Smooth muscle cell of the brain vasculature (primary cell): ENCODE measurements at places on chromosomes 1 and 21.

DNA sequence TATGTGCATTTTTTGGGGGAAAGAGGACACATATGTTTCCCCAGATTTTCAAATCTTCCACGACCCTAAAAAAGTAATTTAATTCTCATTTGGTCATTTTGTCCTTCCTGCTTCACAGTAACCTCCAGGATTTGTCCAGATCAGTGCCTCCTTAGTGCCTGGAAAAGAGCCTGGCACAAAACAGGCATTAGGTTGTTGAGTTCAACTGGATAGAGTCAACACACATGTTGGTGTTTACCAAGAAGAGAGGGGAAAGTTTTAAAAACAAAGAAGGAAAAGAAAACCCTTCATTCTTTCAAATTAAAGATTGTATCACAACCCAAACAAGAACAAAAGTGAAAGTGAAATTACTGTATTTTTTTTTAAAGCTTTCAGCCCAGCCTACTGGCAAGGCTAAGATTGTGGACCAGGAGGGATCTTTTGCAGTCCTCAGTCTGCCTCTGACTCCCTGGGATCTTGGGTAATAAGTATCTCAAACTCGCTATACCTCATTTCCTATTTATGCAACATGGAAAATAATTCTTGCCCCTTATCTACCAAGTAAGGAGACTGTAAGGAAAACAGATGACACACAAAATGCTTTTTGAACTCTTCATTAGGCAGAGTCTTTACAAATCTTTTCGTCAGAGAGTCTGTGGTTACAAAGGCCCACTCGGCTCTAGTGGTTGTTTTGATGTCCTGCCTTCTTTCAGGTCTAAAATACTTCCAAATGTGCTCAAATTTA lies 57.8 kb downstream of the ZNF281 start:
- DNase-seq = no peak

GRCh38 chr21:36700295-36700970 lies 1.5 kb downstream of the SIM2 start:
- no peak for DNase-seq

- DNase-seq = no peak
Observed at GRCh38 chr1:245677461-245678240, 522.9 kb downstream of the KIF26B start.

- no peak for DNase-seq
Observed at GRCh38 chr1:8813016-8813763, 4.2 kb downstream of the RERE start.

GRCh38 chr21:30962013-30962412 lies 76.3 kb downstream of the KRTAP19-8 start:
- DNase-seq = no peak

GRCh38 chr1:101284021-101284420 lies 47.2 kb downstream of the S1PR1 start:
- no peak for DNase-seq

- DNase-seq = no peak
Observed at GRCh38 chr1:62462370-62462769, 25.5 kb downstream of the USP1 start.

DNA sequence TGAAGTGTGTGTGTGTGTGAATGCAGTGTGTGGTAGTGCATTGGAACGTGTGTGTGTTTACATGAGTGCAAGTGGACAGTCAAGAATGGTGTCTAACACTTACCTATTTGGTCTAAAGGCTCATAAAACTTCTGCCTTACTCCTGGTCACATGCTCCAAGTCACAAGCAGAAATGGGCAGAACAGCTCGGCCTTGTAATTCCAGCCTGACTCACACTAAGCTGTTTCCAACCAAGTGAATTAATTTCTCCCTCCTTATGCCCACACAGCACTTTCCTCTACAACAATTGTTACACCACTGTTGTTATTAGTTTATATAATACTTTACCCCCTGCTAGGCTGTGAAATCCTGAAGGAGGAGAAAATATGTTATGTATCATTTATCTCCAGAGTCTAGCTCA lies 43.8 kb downstream of the DDR2 start:
- DNase-seq = no peak

DNA sequence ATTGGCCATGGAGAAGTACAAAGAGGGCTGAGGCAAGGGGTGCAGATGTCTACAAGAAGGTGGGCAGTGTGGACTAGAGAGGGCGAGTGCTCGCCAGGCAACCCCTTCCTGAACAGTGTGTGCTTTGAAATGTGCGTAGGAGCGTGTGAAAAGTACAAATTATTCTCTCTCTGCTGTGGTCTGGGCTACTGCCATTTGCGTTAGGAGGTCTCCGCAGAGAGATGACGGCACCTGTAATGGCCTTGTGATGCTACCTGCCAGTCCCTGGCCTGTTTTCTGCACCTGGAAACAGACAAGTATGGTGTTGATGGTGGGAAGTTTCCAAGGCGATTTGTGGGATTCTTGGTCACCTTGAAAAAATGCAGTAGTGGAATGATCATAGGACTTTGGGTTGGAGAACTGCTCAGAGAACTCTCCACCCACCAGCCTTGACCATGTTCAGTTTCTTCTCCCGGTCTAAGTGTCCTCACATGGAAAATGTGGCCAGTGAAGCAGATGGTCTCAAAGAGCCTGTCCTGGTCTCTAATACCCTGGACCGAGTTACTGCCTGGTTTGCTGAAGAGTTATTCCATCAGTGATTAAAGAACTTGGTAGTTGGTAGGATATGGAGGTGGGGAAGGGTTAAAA lies 74.5 kb downstream of the MRPS6 start:
- no peak for DNase-seq

GRCh38 chr1:219506936-219507335 lies 106.0 kb downstream of the ZC3H11B start:
- no peak for DNase-seq

DNA sequence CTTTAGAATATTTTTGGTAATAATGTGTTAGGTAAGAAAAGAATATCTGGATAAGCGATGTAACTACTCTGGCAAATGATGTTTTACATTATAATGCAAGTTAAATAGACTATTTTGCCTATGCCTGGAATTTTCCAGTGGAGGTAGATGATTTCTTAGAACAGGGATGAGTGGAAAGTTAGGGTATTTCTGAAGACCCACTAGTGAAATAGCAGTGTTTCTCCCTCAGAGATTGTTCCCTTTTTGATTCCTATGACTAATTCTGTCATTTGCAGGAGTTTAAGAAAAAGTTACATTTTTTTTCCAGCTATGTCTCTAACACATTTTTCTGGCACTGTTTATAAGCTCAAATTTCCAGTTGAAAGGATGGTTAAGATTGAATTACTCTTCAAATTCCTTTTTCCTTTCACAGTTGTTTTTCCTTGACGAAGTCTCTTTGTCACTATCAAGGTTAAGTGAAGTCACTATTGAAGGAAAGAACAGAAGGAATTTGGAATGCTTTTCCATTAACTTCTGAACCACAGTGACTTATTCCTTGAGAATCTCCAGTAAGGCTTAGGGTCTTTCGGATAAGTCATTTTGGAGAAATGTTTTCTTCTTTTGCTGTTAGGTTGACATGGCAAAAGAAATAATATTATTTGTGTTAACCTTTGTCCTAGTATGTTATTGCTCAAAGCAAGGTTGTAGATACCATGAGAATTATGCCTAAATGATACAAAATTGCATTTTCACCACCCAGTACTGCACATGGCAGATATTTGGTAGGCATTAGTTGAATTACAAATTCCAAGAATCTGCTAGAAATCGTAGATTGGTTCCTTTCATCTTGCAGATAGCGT lies 42.9 kb upstream of the ZNF326 start:
- no peak for DNase-seq

DNA sequence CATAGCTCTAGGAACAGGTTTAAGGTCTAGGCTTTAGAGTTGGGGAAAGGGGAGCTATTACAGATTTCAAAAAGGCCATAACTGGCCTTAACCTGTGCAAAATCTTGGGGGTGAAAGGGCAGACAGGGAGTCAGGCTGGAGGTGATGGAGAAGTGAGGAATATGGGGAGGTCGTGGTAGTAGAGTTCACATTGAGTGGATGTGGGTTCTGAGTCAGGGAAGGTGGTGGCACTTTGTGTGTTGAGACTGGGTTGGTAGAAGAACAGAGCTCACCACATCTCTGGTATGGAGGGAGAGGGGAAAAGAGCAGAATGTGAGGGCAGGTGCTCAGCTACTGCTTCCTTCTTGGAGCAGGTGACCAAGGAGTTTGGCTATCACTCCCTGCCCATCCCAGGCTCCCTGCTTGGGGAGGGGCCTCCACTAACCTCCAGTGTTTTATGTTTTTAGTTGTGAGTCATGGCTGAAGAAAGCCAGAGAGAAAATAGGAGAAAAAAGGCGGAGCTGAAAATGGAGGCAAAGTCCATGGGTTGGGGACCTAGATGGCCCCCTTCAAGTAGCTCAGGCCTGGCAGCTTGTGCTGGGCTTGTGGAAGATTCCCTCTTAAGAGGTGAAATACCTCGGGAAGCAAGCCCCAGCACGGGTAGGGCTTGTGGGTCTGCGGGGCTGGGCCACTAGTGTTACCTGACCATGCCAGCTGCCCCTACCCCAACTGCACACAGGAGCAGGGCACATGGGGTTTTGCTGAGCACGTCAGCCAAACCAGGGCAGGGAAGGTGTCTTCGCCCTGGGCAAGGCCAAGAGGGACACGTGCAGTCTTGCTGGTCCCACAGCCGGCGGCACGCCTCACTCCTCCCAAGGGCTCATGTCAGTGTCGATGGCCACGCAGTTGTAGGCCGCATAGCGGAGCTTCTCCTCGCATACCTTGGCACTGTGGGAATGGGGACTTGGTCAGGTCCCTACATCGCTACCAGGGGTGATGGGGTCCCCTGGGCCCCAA lies 8.2 kb downstream of the HECTD3 start:
- DNase-seq = no peak

GRCh38 chr1:172699111-172699510 lies 40.2 kb downstream of the FASLG start:
- no peak for DNase-seq

DNA sequence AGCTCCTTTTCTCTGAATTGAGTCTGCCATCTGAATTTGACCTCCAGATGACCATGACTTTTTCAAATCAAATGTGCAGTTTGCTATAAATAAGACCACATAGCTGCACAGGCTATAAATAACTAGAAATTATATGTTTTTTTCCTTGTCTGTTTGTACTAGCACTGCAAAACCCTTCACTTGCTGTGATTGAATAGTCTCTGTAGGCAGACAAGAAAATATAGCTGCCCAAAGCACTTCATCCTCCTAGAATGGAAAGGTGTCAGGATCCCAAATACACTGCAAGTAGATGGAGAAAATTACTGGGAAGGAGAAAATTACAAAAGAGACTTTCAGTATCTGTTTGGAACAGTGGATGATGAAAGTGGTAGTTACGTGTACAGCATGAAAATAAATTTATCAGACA lies 175.8 kb downstream of the APP start:
- no peak for DNase-seq

DNA sequence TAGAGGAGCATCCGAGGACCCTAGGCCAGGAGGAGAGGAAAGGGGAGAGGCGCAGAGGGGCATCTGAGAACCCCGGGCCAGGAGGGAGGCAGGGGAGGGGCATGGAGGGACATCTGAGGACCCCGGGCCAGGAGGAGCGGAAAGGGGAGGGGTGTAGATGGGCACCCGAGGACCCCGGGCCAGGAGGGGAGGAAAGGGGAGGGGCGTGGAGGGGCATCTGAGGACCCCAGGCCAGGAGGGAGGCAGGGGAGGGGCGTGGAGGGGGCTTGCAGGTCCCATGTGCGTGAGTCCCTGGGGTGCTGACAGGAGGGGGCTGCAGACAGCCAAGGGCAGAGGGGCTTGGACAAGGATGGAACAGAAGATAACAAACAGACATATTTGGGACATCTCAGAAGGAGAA lies 190.0 kb upstream of the ARHGEF16 start:
- no peak for DNase-seq

DNA sequence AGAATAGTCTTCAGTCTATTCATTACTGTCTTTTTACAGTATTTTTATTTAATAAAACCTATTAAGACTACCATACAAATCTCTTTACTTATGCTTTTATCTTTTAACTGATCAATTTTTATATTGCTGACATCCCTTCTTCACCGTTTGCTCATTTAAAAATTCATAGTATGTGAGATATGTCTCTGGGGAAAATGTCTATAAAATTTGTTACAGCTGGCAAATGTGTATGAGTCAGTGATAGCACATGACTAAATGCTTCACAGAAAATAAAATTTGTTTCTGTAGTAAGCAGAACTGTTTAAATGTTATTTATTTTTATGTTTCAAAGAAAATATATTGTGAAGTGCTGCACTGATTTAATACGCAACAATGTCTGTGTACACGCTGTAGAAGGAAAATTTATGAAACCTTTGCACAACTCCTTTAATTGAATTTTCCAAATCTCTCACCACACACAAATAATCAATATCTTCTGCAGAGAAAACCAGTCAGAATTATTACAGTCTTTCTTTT lies 74.2 kb downstream of the ITGB3BP start:
- DNase-seq = no peak

- DNase-seq = no peak
Observed at GRCh38 chr21:17197996-17198395, 314.8 kb upstream of the CXADR start.

GRCh38 chr1:193727850-193728249 lies 541.4 kb upstream of the B3GALT2 start:
- no peak for DNase-seq

DNA sequence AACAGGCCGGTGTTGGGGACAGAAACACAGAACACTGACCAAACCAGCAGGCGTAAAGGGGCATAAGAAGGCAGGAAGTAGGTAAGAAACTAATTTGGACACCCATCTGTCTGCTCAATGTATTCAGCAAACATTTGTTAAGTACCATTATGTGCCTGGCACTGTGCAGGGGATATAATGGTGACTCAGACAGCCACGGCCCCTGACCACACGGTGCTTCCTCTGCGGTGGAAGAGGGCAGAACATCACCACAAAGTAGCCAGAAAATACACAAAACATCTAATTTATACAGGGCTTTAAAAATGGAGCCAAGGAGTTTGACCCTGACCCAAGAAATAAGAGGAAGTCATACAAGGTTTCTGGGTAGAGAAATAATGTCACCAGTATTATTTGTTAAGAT lies 12.9 kb downstream of the DNAJC11 start:
- no peak for DNase-seq

GRCh38 chr1:204366759-204367158 lies 7.0 kb upstream of the PLEKHA6 start:
- no peak for DNase-seq

DNA sequence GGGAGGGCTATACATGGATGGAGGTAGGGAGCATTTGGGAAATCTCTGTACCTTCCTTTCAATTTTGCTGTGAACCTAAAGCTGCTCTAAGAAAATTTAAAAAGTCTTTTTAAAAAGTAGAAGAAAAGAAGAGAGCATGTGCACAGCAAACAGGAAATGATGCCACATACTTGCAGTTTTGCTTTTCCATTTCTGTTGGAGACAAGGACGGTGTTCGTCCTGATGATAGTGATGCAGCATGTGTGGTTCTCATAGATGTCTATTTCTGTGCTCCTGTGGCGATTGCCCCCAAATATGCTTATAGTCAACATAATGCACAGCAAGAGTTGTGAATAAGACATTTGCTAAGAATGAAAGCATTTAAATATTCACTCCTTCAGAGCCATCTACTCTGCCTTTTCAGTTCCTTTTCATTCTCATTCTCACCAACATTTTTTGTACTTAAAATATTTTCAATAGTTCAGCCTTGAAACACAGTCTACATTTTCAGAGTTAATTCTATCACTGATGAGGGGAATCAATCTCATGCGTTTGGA lies 66.6 kb downstream of the LRRC8C start:
- no peak for DNase-seq

- DNase-seq = no peak
Observed at GRCh38 chr1:38088791-38089190, 42.2 kb upstream of the POU3F1 start.
